ENCODE measurements at places on chromosomes 11 and 22.

- DNase-seq: no peak
Observed at GRCh38 chr22:47040486-47041270, 278.2 kb downstream of the TBC1D22A start.

DNA sequence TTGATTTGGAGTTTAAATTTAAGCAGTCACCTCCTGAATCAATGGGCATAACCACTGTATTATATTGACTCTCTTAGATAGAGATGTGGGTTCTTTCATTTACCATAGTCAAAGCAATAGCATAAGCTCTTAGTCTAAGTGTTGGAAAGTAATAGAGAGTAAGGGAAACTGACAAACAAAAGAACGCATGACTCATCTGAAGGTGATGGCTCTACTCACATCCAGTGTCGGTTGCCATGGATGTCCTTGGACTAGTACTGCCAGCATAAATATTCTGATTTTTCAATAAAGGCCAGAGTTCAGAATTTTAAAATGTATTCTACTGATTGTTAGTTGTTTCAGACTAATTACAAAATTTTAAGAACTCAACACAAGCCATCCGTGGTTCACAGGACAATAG lies 444.9 kb upstream of the DDI1 start:
- no peak for DNase-seq

GRCh38 chr11:68652683-68653156 lies 31.6 kb upstream of the GAL start:
- DNase-seq: no peak

- no peak for DNase-seq
Observed at GRCh38 chr22:37056246-37056645, 4.7 kb downstream of the KCTD17 start.
